CD4-positive, alpha-beta T cell treated with Interleukin-17A for 4 hours (primary cell): ENCODE measurements at places on chromosomes 5 and 9.

- no peak for DNase-seq
Observed at GRCh38 chr5:123088031-123088805, 823 bp upstream of the PRDM6 start.

GRCh38 chr5:17190799-17191391 lies 26.5 kb upstream of the BASP1 start:
- DNase-seq: no peak

- no peak for DNase-seq
Observed at GRCh38 chr9:114799441-114799840, 6.4 kb downstream of the TNFSF15 start.

- no peak for DNase-seq
Observed at GRCh38 chr9:38707885-38708637, 11.9 kb downstream of the FAM240B start.

GRCh38 chr5:73339711-73340110 lies 108.9 kb downstream of the FOXD1 start:
- DNase-seq: no peak

GRCh38 chr5:132251220-132251725 lies 6.2 kb upstream of the PDLIM4 start:
- DNase-seq: no peak

DNA sequence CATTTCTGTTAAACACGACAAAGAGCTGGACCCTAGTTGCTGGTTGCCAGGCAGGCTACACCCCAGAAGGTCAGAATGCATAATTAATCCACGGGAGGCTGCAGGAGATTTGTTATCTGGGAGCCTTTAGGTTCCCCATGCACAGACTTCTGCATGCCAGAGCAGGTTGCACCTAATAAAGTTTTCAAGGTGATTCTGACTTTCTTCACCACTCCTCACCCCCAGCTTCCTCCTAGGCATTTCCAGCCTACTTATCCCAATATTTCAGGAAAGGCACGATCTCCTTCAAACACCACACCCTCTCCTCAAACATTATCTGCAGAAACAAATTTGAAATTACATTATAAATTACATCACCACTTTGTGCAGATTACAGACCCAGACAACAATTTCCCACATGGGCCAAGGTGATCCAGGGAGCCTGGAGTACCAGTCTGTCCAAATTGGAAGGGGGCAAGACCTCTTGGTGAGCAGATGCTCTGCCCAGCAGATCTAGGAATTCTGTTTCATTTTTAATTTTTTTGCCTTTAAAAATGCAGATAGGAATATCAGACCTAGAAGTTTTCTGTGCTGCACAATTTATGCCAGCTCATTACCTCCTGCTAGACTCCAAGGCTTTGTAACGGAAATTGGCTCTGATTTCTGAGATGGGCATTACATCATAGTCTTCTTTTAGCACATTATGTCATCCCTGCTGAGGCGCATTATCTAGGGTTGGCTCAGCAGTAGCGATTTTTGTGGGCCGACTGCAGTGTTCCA lies 363.4 kb upstream of the SLC30A5 start:
- DNase-seq: no peak

- no peak for DNase-seq
Observed at GRCh38 chr5:153276151-153276550, 214.3 kb upstream of the GRIA1 start.

GRCh38 chr9:21404146-21404545 lies 4.8 kb upstream of the IFNA8 start:
- DNase-seq: no peak

DNA sequence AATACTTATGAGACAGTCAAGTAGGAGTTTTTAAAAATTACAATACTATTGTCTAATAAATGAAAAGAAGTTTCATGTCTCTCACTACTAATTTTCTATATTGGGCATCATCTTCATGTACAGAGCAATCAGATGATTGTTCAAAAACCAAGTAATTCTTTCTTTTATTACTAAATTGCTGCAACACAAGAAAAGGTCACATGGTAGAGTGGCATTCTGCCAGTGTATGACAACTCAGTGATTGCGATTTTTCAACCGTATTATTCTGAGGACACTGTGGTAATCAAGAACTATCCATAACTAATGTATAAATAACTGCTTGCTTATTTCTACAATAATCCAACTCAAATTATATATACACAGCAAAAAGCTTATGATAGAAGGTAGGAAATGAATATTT lies 96.7 kb upstream of the GRHPR start:
- no peak for DNase-seq

- no peak for DNase-seq
Observed at GRCh38 chr5:160280384-160281095, 31.8 kb downstream of the CCNJL start.

DNA sequence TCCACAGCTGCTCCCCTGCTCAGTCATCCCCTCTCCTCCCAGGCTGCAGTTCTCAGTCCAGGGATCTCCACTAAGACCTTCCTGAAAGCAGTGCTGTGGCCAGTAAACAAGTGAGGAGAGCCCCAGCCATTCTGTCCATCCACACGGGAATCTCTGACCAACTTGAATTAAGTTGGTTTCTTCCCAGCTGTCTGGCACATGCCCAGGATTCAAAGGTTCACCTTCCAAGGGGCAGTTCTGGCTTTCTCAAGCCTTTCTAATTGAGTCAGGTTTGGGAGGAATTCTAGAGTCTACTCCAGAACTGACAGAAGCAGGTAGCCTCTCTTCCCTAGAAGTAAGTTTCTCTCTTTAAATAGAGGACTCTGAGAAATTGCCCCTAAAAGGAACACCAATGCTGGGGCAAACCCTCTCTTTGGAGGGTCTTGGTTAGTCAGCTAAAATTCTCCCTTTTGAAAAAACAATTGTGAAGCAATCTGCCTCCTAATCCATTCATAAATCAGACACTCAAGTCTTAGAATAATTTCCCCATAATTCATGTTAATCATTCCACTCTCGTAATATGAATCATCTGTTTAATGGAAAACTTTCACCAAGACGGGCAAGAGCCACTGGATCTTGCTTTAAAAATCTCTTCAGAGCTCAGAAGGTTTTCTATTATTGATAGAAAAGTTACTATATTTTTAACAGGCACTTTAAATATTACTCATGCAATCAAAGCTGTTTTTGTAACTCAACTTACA lies 133.8 kb downstream of the SPOCK1 start:
- DNase-seq: no peak

GRCh38 chr5:120164986-120165385 lies 299.1 kb upstream of the PRR16 start:
- no peak for DNase-seq

DNA sequence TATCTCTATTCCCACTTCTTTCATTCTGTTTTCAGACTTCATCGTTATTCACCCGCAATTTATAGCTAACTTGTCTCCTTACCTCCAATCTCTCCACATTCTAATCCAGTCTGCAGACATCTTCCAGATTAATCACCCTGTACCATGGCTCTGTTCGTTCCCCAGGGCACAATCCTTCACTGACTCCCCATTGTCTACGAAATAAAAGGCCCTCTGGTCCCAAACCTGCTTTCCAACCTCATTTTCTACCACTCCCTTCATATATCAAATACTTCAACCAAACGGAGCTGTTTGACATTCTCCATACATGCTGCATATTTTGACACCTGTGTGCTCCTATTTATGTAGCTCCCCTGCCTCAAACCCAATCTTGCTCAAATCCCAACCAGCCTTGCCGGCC lies 1720.6 kb upstream of the WWC1 start:
- no peak for DNase-seq

DNA sequence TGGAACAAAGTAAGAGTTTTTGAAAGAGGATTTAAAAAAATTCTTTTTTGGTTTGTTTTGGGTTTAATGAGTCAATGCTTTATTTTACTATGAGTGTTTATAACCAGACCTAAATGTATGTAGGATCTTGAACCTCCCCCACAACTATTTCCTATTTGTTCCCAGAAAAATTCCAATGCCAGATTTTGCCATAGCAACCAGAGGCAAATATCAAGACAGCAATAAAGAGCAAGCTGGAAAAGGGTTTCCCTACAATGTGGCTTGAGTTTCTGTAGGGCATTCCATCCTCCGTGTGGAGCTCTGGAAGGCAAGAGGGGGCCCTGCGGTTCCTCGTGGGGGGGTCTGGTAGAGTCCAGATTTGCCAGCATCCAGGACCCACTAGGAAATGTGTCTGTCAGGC lies 27.8 kb upstream of the GDNF start:
- no peak for DNase-seq

DNA sequence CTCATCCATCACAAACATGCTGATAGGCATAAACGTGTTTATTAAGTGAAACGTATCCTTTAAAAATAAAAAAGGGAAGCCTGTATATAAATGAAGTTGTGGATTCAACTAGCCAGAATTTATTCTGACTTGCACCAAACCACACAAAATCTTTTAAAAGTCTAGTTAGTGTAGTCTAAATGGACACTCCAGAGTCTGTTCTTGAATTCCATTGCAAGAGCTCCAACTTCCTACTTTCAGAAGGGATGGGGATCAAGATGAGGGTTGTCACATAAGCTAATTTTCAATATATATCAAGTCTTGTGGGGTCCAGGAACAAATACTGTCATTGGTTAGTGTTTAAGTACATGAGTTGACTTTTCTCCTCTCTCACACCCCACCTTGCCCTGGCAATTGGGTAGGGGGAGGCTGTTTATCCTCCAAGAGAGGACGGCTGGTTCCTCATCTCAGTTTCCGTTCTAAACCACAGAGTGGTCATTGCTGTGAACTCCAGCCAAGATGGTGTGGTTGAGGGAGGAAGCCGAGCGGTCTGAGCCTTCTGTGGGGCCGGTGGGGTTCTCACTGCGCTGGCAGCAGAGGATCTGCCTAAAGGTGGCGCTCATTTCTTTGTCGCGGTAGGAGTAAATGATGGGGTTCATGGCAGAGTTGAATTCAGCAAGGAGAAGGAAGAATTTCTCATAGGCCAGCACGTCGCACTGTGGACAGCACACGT lies 163.2 kb downstream of the LPAR1 start:
- no peak for DNase-seq

DNA sequence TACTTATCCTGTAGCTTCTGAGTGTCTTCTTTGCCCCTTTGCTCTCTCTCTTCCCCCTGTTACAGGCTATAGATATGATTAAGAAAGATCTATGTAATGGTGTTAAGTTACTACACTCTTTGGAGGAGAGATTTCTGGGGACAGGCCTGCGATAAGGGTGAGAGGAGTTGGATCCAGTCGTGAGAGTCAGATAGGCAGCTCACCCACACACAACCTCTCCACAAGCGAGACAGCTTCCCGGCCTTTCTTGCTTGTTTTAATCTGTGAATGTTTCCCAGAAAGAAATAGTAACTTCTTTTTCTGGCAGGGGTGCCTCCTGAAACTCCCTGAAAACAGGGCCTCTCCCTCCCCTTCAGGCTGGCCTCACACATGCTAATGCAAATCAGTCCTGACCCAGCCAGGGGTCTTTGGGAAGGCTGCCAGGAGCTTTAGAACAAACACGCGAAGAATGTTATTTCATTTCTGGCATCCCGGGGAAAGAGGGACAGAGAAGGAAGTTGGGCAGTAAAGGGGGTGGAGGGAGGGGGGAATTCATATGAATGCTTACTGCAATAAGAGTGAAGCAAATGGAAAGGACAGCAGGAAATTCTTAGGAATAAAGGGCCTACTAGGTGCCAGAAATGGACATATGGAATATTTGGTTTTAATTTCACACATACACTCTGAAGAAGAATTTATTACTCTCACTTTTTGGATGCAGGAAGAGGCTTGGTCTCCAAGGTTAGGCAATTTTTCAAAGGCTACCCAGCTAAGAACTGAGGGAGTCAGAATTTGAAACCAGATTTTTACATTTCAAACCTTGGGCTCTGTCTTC lies 215.8 kb upstream of the TRIM32 start:
- DNase-seq: no peak

DNA sequence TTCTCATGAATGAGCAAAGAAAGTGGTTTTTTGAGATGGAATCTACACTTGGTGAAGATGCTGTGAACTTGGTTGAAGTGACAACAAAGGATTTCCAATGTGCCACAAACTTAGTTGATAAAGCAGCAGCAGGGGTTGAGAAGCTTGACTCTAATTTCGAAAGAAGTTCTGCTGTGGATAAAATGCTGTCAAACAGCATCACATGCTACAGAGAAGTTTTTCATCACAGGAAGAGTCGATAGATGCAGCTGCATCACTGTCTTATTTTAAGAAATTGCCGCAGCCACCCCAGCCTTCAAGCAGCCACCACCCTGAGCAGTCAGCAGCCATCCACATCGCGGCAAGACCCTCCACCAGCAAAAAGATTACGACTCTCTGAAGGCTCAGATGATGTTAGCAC lies 78.6 kb downstream of the TRIO start:
- no peak for DNase-seq

- DNase-seq: no peak
Observed at GRCh38 chr5:65047948-65048690, 279.4 kb downstream of the CWC27 start.

DNA sequence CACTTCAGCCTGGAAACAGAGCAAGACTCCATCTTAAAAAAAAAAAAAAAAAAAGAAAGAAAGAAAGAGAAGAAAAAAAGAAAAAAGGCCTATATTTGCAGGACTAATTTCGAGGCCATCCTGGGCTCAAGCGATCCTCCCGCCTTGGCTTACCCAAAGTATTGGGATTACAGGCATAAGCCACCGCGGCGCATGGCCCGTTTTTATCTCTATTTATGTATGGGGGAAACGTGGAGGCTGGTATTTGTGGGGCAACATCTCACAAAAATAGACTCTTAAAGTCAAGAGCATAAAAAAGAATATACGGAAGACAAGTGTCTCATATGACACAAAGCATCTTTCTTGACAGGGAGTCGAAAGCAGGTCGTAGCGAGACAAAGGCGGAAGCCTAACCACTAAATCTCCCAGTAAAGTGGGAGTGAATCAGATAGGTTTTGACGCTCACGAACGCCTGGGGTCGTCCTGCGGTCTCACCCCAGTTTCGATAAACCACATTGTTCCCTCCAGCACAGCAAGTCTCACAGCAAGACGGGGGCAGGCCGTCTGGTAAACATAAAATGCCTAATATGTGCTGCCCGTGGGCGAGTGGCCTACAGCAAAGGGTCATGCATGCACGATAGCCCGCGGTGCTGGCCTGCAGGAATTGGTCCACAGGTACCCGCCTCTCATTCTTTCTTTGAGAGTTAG lies 1.8 kb upstream of the TRIM41 start:
- DNase-seq: peak; percentile 69

DNA sequence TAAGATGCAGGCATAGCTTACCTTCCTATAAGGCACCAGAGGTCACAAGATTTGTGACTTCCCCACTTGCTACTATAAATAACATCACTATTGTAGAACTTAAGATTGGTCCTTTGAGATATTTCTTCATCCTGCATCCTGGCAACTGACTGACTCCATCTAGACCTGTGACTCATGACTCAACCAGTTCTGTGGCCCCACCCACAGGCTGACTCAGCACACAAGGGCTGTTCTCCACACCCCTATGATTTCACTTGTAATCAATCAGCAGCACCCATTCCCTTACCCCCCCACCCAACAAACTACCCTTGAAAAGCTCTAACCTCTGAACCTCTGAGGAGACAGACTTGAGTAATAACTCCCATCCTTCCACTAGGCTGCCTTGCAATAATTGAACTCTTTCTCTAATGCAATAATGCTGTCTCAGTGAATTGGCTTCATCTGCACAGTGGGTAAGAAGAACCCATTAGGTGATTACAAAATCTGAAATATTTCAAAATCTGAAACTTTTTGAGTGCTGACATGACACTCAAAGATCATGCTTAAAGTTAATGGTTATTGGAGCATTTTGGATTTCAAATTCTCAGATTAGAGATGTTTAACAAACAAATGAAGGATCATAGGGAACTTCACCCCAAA lies 296.7 kb downstream of the ARL15 start:
- DNase-seq: peak; percentile 14

GRCh38 chr9:5435912-5436311 lies 1.8 kb downstream of the PLGRKT start:
- no peak for DNase-seq

GRCh38 chr5:132430746-132431145 lies 59.8 kb downstream of the IRF1 start:
- DNase-seq: no peak

- DNase-seq: no peak
Observed at GRCh38 chr9:107086460-107086859, 196.6 kb upstream of the RAD23B start.
